ENCODE measurements at places on chromosomes 11 and 22.

- DNase-seq: no peak
Observed at GRCh38 chr11:35287344-35287890, 131.9 kb downstream of the SLC1A2 start.

GRCh38 chr11:2675540-2675939, 24.3 kb downstream of the KCNQ1OT1 start:
- no peak for DNase-seq

GRCh38 chr22:21941921-21942320, 10.7 kb downstream of the PPM1F start:
- no peak for DNase-seq

DNA sequence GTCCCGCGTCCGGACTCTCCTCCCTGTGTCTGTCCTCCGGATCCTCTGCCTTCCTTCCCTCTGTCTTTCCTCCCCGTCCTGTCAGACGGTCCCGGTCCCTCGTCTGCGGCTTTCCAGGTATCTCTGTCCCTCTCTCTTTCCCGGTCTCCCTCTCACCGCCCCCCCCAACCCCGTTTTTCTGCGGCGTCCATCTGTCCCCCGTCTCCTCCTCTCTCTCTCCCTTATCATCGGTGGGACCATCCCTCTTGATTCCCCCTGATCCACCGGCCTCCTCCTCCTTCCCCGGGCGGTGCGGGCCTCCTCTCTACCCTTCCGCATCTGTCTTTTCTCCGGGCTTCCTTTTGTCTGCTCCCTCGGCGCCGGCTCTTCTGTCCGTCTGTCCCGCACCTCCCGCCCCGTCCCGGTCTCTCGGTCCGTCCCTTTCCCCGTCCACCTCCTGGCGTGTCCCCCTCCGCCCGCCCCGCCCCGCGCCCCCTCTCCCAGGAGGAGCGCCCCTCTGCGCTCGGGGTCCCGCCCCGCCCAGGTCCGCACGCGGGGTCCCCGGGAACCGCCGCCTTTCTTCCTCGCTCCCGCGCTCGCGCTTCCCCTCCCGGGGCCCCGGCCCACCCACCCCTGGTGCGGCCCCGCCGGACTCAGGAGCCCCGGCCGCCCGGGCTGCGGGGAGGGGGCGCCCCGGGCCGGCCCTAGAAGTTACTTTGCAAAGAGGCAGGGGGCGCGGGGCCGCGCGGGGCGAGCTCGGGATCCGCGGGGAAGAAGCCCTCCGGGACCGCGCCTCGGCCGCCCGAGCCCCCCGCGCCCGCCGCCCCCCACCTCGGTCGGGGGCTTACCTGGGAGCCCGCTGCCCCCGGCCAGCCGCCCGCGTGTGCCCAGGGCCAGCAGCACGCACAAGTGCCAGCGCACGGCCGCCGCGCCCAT, 568 bp downstream of the SCUBE1 start:
- no peak for DNase-seq
